ENCODE measurements at places on chromosomes 11 and 22.

DNA sequence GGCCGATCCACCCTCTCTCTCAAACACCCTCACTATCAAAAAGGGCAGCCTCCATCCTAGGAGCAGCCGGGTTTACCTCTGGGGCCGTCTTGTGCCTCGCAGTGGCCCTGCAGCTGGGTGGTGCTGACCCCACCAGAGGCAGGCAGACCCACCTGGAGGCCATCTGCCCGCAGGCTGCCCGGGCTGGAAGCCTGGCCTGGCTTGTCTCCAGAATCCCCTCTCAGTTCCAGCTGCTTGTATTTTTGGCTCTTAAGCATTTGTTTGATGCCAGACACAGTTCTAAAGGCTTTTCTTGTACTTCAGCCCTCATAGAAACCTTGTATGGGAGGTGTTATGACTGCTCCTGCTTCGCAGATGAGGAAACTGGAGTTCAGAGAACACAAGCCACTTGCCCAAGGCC, 4.2 kb upstream of the NFAM1 start:
- DNase-seq = no peak

DNA sequence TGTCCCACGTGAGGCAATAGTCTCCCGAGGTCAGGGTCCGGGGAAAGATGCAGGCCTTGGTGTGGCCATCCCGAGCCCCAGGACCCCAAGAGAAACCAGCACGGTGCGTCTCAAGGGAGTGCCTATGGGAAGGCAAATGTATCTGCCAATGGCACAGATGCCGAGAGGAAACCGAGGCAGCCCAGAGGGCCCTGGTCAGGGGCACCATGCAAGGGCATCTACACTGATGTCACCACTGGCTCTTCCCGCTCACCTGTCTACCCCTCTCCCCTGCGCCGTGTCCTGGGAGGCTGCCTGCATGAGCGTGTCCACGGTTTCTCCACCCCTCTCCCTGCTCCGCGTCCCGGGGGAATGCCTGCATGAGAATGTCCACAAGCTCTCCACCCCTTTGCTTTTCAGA, 1318.8 kb downstream of the TBC1D22A start:
- DNase-seq = no peak

GRCh38 chr11:12540913-12541582, 133.2 kb upstream of the TEAD1 start:
- DNase-seq = peak; percentile 59

GRCh38 chr11:86589856-86590589, 82.4 kb downstream of the ME3 start:
- no peak for DNase-seq

GRCh38 chr11:35355102-35355749, 64.1 kb downstream of the SLC1A2 start:
- no peak for DNase-seq

DNA sequence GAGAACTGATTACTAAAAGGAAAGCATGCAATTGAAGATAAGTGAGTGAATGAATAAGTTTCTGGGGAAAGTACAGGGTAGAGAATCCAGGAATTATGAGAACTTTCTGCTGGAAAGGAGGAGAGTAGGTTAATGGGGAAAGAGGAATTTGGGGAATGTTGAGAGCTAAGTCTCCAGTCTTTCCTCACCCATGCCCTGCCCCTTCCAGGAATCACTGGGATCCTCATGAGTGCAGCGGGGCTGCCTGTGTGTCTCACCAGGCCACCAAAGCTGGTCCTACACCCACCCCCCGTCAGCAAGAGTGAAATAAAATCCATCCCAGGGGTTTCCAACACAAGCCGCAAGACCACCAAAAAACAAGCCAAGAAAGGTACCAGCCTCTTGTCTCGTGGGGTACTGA, 17.0 kb downstream of the DTX4 start:
- no peak for DNase-seq

- DNase-seq = peak; percentile 39
Measured at GRCh38 chr11:8091721-8092120, 10.7 kb downstream of the TUB start.

DNA sequence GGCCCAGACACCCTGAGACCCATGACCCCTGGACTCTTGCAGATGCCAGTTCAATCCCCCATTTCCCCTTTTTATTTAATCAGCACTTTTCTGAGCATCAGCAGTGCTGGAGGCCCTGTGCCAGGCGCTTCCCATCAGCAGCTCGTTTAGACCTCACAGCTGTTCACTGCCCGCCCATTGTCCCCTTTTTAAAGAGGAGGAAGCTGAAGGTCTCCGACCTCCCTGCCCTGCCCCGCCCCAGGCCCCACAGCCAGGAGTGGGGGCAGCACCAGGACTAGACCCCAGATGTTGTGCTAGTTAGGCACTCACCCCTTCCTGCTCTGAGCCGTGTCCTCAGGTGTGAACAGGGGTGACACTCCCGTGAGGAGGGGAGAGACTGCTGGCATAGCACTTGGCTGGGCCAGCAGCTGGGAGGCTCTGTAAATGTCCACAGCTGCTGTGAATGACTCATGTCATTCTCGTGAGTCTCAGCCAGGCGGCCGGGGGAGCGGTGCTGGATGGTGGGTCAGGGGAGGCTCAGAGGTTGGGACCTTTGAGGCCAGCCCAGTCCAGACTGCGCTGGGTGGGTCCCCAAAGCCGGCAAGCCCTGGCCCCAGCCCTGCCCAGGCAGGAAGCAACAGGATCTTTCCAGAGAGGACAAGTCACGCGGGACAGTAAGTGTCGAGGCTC, 19.9 kb downstream of the EMID1 start:
- peak; percentile 79 for DNase-seq

GRCh38 chr11:127063241-127063640, 62.7 kb upstream of the KIRREL3 start:
- DNase-seq = no peak

GRCh38 chr11:8767466-8768142, 85.0 kb downstream of the RPL27A start:
- DNase-seq = no peak

DNA sequence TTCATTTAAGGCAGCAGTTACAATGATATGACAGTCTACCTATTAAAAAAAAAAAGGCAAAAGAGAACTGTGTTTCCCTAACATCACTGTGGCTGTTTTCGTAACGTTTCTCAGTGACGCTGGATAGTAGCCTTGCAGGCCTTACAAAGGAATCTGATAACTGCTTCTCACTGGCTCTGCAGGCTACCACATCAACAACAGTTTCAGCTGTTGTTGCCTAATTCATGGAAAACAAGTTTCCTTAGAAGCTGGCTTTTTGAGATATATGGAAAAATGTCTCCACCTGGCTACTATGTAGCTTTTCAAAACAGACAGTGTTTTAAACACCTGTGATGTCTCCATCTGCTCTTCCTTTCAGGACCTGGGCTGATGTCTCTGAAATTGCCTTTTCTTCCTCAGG, 3.8 kb downstream of the OR51V1 start:
- no peak for DNase-seq

DNA sequence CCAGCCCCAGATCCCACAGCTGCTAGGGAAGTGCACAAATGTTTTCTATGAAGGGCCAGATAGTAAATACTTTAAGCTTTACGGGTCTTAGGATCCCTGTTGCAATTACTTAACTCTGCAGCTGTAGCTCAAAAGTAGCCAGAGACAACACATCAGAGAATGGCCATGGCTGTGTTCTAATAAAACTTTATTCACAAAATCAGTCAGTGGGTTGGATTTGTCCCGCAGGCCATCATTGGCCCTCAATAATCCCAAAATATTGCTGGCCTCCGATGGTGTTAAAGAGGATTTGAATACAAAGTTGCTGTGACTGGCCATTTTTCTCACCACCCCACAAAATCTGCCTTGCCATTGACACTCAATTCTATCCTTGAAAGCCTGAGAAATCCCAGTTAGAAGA, 49.6 kb downstream of the ISX start:
- DNase-seq = no peak

DNA sequence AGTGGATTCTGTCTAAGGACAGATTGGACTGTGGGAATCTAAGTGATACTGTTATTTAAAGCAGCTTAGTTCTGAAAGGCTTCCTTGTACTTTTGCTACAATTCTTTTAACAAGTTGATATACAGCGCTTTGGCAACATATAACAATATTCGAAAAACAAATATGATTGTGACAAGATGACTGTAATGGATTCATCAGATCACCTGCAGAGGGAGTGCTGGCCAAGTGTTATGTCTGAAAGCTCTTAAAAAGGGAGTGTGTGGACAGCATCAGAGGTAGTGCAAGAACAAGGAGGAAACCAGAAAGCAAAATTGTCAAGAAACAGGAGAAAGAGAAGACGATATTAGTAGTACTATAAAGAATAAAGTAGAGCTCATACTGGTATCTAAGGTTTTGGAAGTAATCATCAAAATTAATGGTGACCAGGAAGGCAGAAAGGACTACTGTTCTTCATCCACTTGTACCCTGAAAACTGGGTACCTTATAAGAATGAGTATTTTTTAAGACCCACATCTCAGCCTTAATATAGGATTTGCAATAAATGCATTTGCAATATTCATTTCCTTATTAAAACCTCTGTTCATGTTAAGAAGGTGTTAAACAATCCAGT, 1112.0 kb upstream of the CCDC90B start:
- no peak for DNase-seq
